T-helper 1 cell (primary cell): ENCODE measurements at places on chromosomes 1 and 21.

GRCh38 chr1:49630156-49630555 is 393.6 kb downstream of the AGBL4 start:
- no peak for DNase-seq

DNA sequence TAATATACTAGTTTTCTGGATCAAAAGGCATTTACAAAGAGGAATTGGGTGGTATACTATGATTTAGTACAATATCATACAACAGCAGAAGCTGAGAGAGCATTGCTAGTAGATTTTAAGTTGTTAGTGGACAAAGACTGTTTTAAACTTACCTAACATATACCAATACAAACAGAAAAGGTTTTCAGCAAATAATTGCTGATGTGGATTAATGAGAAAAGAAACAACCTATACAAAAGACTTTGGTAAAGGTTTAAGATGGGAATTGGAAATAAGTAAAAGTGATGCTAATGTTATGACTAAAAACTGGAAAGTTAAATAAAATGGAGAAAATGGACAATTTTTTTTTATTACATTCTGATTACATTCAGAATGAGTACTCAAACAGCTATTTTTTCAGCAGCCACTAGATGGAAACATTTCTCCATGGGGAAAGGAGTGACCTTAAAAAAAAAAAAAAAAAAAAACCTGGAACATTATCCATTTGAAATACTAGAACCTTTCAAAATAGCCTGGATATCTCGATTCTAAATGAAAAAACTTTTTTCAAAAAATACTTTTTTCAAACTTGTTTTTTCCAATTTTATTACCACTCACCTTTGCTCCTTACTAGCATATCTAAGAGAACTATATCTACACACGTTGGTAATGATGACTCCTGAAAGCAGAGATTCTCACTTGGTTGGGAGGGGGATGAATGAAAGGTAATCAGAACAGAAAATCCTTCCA is 55.4 kb downstream of the EPRS1 start:
- no peak for DNase-seq

DNA sequence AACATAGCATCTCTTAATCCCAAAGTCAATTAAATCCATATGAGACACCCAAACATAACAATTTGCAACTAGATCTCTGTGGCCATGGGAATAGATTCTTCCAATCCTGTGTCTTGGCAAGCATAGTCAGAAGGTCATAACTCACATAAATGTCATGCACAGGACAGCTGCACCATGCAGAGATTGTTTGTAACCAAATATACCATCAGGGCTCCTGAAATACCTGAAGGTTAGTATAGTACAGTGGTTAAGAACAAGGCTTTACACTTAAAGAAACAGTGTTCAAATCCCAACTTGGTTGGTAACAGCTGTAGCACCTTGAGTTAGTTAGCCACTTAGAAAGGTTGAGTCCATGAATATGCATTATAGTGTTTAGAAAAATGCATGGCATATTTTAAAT is 82.6 kb upstream of the CCDC190 start:
- DNase-seq: no peak

DNA sequence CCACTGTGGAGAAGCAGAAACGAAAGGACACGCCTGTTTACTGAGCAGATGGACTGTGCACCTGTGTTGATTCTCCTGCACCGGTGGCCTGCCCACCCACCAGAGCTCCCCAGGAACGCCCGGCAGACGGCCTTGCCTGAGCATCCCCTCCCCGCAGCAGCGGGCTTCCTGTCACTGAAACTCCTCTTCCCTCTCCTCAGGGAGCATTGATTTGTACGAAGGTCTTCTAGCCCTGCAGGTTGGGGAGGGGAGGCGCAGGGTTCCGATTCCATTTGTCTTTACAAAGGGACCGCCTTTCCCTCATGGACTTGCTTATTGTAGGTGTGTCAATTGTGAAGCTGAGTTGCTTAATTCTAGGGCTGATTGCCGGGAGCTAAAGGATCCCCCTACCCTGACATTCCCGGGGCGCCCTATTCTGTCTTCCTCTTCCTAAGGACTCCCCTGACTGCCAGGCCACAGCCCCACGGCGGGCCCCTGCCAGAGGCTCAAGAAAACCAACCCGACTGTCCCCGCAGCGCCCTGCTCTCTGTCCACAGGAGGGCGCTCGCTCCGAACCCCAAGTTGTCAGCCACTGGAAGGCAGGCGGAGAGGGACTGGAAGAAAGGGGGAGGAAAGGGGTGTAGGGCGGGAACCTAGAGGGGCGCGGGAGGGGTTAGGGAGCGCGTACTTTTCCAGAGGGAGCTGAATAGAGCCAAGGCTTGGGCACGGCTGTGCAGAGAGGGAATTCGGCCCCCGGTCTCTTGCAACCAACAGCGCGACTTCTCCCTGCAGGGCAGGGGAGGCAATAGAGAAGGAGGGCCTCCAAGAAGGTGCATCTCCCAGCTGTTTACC is 2.8 kb downstream of the S100A6 start:
- DNase-seq: peak; percentile 69

GRCh38 chr1:150366416-150367296 is 2.7 kb downstream of the RPRD2 start:
- no peak for DNase-seq

DNA sequence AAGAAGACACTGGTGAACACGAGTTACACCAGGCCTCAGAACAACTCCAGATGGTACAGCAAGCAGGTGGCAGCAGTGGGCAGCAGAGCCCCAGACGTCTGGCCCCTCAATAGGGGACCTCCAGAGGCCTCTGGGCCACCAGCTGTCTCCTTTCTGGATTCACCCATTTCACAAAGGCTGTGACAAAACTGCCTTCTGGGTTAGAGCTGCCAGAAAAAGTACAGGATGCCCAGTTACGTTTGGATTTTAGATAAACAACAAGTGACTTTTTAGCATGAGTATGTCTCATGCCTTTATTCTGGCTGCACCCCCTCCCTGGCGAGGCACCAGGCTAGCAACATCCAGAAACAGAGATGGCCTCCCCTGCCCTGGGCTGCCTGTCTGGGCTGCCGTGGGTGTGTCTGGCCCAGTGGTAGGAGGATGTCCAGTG is 30.1 kb downstream of the ITPKB start:
- DNase-seq: no peak

- no peak for DNase-seq
Observed at GRCh38 chr1:84339503-84339902, 38.0 kb downstream of the SAMD13 start.

- DNase-seq: no peak
Observed at GRCh38 chr1:75589637-75590036, 21.3 kb downstream of the SLC44A5 start.

- peak; percentile 3 for DNase-seq
Observed at GRCh38 chr1:182889997-182890396, 50.9 kb downstream of the DHX9 start.

- no peak for DNase-seq
Observed at GRCh38 chr1:154970631-154971340, at the start of gene SHC1. Gene SHC1 (minus strand): TSS chr1:154970747. CDS start chr1:154970526, 221 bp downstream.

DNA sequence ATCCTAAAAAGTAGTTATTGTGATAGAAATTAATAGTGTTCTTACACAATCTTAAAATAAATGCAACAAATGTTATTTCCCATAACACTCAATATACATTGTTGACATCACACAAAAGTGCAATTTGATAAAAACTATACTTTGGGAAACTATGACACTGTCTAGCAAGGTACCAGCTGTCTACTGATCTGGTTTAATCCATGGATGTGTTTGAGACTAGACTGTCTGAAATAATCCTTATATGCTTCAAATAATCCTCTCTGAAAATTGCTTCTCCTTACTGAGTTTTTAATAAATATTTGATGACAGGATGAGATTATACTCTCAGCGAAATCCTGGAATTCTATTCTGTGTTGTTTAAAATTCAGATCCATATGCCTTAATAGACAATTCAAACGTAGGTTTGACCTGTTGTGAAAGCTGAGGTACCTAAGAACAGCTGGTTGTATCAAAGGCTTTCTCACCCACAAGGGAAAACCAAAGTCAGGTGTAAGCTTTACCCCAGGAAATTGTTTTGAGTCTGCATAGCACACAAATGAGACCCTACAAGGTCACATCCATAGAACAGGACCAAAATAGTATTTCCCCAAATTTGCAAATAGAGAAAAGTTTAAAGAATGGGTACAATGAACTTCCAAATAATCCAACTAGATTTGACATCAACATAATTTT is 8.8 kb upstream of the GFI1 start:
- DNase-seq: no peak

DNA sequence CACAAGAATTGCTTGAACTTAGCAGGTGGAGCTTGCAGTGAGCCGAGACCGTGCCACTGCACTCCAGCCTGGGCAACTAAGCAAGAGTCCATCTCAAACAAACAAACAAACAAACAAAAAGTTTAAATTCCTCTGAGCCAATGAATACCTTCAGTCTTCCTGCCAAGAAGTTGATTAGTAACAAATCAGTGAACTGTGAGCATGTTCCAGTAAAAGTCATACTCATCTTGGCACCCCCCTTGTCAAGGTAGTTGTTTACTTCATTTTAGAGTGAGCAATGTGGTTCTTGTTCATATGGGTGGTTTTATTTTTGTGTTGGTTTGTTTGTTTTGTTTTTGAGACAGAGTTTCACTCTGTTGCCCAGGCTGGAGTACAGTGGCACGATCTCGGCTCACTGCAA is 18.0 kb upstream of the SLC2A7 start:
- no peak for DNase-seq

DNA sequence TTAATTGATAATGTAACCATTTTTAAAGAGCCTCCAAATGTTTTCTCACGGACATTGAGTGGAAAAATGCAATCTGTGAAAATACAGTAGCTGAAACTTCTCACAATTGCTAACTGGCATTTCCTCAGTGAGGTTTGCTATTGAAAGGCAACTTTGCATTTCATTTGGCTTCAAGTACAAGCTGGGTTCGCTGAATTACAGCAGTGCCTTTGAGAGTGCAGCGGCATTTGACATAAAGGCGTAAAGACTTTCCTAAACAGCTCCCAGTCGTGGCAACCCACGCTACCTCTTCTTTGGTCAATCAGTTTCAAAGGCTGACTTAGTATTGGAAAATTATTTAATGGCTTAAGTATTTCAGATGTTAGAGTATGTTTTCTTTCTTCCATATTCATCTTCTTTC is 39.3 kb upstream of the ZBTB18 start:
- DNase-seq: no peak

GRCh38 chr21:39050841-39051587 is 132.2 kb downstream of the PSMG1 start:
- no peak for DNase-seq

DNA sequence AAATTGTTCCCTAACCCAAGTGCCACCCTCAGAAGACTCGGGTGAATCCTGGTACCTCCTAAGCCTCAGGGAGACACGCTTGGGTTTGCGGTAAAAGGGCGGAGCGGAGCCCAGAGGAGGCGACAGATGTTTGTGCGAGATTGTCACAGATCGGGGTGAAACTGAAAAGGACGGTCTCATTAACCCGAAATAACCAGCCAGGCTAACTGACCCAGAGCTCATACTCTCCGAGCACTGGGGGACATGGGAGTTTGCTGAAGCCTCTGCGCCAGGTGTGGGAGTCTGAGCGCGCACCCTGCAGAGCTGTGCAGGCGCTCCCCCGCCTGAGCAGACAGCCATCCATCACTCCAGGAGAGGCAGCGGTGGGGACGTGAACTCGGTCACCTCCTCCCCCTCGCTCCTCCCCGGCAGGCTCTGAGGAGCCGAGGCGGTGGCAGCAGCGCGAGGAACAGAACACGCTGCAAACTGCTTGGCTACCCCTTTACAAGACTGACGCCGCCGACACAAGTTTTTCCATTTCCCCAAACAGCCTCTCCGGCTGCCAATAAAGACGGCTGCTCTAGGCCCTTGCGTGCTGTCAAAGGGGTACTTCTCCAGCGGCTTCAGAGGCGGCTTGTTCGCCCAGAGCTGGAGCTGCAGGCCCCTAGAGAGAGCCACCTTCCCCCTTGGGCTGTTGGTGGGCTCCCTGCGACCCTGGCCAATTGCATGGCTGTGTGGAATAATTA is 43.5 kb downstream of the RRAGC start:
- DNase-seq: no peak

DNA sequence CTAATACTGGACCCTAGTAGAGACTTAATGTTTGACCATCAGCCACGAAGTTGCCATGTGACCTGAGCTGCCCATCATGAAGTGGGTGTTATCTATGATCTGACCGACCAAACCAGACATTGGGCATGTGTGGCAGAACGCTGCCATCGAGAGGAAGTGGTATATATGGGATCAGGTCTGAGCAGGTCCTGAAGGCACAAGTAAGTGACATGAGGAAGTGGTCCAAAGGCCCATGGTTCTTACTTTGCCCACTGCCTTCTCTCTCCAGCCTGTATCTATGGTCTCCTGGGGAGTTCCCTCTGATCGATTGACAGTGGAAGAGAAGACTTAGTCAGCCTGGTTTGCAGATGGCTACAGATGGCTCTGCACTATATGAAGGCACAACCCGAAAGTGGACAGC is 7.9 kb downstream of the SPSB1 start:
- DNase-seq: peak; percentile 18

GRCh38 chr1:243364866-243365265 is 109.0 kb downstream of the SDCCAG8 start:
- DNase-seq: no peak
